Suppressor macrophage treated with lipopolysaccharide for 1 hour (primary cell): ENCODE measurements at places on chromosomes 3 and 15.

DNA sequence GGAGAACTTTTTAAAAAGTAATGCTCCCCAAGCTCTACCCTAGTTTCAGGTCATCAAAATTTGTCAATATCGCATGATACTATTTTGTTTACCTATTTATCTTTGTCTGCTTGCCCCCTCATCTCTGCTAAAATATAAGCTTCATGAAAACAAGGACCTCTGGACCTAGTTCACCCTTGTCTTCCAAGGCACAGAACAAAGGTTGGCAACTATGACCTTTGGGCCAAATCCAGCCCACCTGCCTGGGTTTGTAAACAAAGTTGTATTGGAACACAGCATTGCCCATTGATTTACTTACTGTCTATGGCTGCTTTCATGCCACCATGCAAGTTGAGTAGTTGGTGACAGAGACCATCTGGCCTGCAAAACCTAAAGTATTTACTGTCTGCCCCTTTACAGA, 462.2 kb upstream of the SUCLG2 start:
- no peak for DNase-seq

DNA sequence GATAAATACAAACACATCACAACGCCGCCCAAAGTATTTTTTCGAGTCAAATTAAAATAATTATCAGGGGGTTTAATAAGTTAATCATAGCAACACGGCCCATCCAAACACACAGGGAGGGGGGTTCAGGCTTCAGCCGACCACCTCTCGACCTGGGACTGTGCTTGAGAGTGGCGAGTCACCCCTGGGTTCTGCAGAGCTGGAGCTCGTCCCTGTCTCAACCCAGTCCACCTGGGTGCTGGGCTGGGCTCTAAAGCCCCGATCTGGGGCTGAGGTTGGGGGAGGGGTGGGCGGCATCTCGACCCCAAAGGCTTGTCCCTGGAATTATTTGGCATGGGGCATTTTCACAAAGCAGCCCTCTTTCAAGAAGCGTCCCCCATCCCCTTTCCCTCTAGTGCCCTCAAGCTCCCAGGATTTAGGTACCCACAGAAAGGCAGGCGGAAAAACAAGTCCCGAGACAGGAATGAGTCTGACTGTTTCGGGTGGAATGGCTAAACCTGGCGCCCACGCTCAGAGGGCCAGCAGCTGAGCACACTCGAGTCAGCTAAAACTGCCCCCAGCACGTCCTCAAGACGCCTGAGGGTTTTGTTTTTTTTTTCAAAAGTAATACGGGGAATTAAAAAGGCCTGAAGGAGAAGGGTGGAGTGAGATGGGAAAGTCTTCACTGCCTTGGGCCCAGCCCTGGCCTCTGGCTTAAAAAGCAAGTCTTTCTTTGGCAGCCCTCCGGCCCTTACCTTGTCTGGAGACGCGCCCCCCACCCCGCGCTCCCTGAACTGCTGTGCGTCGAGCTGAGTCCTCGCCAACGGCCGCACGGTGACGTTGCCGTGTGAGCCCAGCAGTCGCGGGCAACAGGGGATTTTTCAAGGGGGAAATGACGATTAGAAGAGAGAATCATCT, 32.5 kb downstream of the NR2F2 start:
- peak; percentile 34 for DNase-seq

DNA sequence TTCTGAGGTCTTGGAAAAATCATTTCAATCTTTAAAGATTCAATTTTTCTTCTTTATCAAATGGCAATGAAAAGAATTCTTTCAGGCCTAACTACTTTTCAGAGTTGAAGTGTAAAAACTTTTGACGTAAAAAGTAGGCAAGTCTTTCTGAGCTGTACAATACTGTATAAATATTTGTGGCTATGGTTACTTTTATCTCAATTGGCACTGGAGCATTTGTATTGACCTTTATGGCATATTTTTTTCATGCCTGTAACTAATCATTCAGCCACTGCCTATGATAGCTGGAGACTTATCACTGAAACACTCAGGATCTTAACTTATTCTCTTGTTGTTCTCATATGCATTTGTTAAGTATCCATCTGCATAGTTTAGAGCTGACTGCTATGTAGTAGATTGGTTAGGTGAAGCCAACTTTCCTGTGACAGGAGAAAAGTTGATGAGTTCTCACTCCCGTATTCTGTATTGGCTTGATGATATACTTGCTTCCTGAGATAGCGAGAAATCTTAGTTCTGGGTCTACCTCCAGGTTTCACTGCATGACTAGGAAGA, 290.4 kb upstream of the TBL1XR1 start:
- no peak for DNase-seq

DNA sequence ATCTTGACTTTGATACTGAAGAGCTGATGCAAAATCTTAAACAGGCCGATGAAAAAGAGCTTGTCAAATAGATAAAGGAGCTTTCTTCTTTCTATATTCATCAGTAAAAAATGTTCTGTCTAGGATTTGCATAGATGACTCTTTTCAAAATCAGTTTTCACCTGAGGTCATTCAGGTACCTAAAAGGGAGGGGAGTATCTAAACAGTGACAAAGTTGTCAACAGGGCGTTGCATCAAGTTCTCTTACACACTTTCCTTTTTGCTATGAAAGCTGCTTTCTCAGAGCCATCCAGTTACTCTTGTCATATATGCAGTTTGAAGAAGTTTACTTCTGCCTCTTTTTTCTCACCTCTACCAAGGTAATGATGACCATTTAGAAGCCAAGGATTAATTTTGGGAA, 60.0 kb downstream of the AKAP13 start:
- DNase-seq, result no peak

GRCh38 chr3:140206196-140207040, 271.4 kb downstream of the CLSTN2 start:
- no peak for DNase-seq

DNA sequence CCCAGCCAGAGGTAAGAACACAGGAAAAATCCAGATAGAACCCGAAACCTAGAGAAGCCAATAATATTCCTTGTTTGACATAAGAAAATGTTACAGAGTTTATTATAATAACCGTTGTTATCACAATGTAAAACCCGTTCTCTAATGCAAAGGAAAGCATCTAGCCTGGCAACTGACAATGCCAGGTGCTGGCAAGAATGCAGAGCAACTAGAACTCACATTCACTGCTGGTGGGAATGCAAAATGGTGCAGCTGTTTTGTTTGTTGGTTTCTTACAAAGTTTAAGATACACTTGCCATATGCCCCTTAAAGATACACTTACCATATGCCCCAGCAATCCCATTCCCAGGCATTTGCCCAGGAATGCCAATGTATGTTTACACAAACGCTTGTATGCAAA, 23.4 kb downstream of the VPS39 start:
- no peak for DNase-seq

DNA sequence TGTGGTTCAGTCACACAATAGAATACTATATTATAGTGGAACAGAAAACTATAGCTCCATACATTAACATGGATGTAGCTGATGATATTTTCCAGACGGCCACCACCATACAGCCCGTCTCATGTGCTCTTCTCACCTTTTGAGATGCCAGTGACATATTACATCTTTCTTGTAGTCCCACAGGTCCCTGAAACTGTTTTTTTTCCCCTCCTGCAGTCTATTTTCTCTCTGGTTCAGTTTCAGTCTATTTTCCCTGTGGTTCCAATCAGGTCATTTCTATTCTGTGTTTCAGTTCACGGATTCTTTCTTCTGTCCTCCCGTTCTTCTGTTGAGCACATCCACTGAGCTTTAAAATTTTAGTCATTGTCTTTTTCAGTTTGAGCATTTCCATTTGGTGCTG, 72.2 kb downstream of the PPCDC start:
- no peak for DNase-seq

DNA sequence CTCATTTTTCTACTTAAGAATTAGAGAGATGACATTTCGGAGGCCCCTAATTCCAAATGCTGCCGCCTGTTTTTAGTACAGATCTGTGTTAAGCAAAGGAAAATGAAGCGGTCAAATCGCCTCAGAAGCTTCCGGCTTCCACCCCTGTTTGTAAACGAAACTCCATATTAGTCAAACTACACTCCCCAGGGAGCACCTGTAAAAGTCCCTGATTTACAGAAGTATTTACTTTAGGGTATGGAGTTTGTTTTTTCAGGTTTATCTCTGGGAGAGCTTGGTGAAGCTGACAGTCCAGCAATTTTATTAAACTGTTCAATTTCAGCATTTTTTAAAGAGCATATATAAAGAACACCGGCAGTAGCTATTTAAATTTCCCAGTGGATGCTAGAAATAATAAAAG, 319.8 kb downstream of the FHIT start:
- no peak for DNase-seq

- peak; percentile 19 for DNase-seq
Observed at GRCh38 chr3:99419116-99419515, 219.3 kb upstream of the COL8A1 start.

DNA sequence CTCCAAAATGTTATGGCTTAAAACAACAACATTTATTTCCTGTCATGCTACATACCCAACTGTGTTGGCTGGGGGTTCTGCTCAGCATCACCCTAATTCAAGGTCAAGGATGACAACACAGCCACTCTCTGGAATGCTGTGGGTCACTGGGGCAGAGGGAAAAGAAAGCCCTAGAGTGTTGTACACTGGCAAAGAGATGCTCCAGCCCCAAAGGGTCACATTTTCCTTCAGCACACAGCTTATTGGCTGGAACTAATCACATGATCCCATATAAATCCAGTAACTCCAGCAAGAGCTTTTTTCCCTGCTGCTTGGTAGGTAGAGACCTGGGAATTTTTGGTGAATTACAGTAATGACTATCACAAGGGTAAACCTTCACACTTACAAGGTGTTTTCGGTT, 1041.4 kb downstream of the NTRK3 start:
- DNase-seq, result no peak

DNA sequence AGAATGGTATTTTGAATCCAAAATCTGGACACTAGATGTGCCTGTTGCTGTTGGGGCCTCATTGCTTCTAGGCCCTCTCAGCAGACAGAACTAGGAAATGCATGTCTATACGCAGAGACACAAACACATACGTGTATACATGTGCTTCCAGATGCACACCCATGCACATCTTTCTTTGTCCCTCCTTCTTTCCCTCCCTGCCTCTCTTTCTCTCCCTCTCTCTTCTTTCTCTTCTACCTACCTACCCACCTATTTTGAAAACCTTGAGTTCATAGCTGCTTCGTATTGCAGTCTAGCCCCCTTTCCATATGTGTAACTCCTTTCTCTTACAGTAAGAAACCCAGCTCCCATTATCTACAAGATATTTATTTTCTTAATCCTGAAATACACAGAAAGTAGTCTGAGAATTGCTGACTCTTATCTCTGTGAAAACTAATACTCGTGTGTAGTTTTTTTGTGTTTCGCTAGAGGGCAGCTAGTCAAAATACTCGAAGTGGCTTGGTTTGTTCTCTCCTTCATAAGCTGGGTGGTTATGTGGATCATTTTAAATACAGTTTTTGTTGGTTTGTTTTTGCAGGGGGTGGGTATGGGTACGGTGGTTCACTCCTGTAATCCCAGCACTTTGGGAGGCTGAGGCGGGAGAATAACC, 18.5 kb downstream of the RPL32 start:
- peak; percentile 37 for DNase-seq

GRCh38 chr3:31884251-31884650, 96.8 kb downstream of the OSBPL10 start:
- no peak for DNase-seq

DNA sequence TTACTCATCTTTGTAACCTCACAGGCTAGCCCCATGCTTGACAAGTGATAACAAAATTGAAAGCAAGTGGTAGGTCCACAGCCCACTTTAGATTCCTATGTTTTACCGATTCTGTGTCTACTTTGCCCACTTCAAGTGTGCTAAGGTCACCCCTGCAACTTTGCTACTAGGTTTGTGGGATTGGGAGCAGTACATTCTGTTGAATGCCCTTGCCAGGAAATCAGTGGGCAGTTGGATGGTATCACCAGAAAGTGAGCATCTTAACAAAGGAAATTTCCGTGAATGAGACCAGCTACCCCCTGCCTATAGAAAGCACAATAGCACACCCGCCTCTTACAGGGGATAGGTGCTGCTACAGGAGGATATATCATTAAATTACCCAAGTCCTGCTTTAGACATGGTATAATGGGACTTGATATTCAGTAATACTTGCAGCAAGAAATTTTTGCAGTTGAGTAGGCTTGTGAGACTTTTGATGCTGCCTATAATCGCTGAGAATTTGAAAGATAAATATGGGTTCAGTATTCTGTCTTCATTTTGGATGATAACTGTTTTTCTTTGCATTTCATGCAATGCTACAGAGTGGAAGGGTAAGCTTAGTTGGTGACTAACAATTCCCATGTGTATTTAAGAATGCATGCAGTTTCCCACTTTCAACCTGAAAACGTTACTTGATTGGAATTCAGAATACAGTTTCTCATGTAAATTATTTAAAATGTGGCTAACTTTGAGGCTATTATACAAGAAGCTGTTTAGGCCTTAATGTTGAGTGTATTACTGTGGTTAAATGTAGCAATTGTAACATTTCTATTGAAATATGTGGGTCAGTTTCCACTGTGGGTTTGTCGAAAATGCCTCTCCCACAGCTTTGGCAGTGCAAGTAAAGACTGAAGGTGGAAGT, 9.5 kb downstream of the EBLN2 start:
- peak; percentile 8 for DNase-seq

- no peak for DNase-seq
Observed at GRCh38 chr3:108338901-108339545, 42.7 kb downstream of the HHLA2 start.

DNA sequence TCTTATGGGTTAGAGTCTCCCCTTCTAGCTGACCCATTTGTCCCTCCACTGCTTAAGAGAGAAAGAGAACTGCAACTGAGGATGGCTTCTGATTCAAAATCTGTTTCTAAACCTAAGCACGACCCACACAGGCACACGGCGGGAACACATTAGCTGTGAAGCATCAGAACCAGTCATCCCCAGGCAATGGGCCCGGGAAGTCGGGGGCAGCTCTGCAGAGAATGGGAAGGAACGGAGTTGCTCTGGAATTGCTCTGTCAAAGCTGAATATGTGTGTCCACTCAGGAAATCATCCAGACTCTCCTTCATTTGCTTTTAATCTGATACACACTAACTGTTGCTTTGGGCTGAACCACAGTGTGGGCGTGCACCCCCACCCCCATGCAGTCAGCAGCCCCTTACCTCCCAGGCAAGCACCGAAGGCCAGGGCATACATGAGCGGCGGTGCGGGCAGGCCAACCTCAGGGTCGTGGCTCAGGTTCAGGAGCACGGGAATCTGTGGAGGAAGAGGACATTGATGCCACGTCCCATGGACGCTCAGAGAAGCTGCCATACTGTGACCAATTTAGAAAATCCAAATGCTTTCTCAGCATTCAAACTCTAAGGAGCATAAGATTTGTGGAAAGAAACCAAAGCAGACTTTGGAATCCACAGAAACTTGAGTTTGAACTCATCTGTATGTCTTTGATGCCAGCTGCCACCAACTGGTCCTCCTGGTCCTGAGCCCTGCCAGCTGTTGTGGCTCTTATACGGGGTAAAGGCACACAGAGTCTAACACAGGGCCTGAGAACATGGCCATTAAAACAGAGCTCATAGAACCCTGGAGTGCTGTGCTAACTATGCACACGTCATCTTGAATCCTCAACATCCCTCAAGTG, 247.9 kb downstream of the OCA2 start:
- no peak for DNase-seq
